ENCODE measurements at places on chromosomes 16 and 17. TPM values are rescaled to one million over a fixed set of nuclear protein-coding genes. Genes with fewer than 3 reads are reported as not detected.

Gene CTRB2
- total RNA-seq = not detected

Gene SEC14L1
- 78.0 TPM for total RNA-seq

Gene TBC1D3C
- total RNA-seq = not detected

Gene KCNJ12
- 7.5 TPM for total RNA-seq

Gene PIRT
- not detected for total RNA-seq

DNA sequence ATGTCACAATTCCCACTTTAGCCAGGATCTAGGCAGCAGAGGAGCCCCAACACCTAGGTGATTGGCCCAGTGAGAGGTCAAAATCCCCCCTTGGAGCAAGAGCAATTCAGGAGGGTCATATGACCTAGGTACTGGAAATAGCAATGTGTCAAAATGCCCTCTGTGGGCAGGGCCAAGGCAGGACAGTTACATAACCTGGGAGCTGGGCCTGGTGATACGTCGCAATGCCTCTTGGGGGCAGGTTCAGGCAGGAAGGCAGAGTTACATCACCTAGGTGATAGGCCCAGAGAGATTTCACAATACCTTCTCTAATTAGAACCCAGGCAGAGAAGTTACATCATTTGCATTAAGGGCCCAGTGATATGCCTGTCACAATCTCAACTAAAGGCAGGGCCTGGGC, 1906.3 kb downstream of the TP53TG3F start:
- DNase-seq = no peak

GRCh38 chr17:4417129-4417667, 16.5 kb upstream of the SPNS3 start:
- no peak for DNase-seq

DNA sequence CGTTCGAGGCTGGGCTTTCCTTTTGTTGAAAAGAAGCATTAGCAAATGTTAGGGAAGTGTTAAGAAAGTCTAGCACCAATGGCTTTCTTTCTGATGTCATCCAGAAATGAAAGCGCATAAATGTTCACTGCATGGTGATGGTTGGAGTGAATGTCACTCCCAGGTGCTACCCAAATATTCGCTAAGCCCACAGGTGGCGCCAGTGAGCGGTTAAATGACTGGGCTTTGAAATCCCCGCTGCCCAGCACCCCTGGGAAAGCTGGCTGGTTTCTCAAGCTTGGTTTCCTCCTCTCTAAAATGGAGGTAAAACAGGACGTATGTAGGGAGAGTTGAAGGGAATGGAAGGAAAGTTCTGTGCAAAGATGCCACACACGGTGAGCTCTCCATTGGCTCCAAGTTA, 104.4 kb downstream of the IRX5 start:
- peak; percentile 43 for DNase-seq

- no peak for DNase-seq
Observed at GRCh38 chr17:63333869-63334268, 112.2 kb downstream of the CYB561 start.

- no peak for DNase-seq
Observed at GRCh38 chr16:52450241-52450640, 96.7 kb downstream of the TOX3 start.

DNA sequence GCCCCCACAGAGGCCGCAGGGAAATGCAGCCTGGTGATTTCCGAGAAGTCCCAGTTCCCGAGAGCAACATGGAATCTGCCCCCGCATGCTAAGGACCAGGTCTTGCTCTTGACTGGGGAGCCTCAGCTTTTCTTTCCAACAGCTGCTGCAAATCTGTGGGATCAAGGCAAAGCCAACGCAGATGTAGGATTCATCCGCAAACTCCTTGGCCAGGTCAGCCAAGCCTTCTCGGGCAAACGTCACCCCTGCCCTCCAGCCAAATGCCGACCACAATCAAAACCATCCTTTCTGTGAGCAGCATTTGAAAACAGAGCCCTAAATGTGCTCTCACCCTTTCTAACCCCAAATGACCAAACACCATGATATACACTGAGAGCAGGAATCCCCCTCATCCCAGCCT, 54.0 kb downstream of the MRM3 start:
- peak; percentile 21 for DNase-seq

- peak; percentile 72 for DNase-seq
Observed at GRCh38 chr16:83926726-83927397, 26.2 kb upstream of the OSGIN1 start.

DNA sequence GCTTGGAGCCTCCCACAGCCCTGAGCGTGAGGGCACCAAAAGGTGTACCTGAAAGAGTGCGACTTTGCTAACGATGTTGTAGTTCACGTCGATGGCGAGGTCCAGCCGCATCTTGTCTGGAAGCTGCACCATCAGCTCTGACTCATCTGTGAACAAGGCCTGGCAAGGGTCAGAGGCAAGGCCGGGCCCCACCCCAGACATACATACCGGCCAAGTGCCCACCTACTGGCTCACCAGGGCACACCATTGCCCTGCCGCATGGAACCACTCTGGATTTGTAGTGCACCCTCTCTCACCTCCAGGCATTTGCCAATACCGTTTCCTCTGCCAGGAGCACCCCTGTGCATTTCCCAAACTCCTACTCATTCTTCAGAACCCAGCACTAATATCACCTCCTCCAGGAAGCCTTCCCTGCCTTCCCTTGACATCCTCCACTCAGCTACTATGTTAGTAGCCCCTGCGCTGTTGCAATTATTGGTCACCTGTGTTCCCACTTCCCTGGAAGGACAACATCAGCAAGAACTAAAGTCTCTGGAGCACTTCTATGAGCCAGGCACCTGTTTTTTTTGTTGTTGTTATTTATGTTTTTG, 69.4 kb downstream of the CNGB1 start:
- DNase-seq = no peak

DNA sequence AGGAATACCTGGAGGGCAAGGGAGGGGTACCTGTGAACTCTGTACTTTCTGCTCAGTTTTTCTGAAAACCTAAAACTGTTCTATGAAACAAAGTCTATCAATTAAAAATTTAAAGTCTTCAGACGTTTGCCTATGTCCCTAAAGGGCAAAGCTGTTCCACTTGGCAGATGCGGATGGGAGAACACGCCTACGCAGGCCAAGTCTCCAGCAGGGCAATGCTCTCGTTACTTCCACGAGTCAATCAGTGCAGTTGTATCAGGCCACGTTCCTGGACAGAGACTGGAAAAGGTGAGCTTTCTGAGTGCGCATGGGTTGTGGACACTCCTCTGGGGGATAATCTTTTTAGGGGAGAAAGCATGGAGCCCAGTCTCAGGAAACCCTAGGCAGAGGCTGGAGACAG, 86.6 kb downstream of the NXN start:
- no peak for DNase-seq

DNA sequence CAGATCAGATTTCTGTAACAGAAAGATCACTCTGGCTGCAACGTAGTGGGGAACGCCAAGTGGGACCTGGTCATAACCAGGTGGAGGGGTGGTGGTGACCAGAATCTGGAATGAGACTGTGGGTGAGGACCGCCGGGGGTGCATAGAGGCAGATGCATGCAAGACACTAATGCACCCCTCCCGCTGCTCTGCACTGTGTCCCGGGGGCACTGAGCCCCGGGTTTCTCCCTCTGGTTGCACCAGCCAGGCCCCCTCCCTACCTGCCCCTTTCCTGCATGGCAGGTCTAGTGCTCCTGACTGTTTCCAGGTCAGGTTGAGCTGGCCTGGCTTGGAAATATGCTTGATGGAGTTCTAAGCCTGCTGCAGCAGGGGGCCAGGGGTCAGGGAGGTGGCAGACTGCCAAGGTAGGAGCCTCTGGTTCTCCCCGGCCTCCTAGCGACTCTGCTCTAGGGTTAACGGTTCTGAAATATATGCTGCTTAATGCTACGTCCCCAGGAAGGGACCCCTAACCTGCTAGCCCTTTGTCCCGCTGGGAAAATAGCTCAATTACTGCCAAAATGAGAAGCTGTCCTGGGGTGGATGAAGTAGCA, 94.3 kb downstream of the SDK2 start:
- DNase-seq = no peak
